ENCODE measurements at places on chromosomes 12 and 14.

DNA sequence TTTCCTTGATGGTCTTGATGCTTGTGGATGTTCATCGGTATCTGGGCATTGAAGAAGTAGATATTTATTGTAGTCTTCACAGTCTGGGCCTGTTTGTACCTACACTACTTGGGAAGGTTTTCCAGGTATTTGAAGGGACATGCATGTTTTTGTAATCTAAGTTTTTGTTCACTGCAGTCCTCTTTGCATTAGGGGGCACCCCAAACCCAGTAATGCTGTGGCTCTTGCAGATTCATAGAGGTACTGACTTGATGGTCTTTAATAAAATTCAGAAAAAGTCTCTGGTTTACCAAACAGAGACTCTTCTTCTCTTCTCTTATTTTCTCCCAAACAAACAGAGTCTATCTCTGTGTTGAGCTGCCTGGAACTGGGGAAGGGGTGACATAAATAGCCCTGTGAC lies 150.9 kb upstream of the SLC16A7 start:
- DNase-seq = no peak

DNA sequence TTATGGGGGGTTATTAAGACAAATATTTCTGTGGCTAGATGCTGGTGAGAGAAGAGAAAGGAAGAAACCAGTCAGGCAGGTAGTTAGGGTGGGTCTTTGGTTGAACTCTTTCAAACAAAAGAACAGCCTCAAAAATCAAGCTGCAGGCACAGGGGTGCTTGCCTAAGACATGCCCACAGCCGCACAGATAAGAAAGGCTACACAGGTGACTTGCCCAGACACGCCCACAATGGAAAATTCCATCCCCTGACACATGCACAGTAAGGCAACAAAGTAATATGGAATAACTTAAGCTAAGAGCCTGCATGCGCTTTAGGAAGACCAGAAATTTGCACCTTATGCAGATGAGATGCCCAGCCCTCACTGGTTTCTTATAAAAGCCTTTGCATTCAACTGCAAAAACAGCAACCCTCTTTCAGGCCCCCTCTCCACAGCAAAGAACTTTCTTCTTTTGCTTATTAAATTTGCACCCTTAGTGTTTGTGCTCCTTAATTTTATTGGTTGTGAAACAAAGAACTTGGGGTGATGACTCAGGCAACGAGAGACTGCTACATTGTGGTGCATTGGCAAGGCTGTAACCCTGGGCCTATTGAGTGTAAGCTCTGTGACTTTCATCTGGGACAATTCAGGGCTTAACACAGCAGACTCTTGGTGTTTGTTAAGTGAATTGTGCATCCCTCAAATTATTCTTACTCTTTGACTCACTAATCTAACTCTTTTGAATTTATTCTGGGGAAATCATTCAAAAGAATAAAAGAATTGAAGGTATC lies 149.4 kb downstream of the RPAP3 start:
- DNase-seq = no peak

DNA sequence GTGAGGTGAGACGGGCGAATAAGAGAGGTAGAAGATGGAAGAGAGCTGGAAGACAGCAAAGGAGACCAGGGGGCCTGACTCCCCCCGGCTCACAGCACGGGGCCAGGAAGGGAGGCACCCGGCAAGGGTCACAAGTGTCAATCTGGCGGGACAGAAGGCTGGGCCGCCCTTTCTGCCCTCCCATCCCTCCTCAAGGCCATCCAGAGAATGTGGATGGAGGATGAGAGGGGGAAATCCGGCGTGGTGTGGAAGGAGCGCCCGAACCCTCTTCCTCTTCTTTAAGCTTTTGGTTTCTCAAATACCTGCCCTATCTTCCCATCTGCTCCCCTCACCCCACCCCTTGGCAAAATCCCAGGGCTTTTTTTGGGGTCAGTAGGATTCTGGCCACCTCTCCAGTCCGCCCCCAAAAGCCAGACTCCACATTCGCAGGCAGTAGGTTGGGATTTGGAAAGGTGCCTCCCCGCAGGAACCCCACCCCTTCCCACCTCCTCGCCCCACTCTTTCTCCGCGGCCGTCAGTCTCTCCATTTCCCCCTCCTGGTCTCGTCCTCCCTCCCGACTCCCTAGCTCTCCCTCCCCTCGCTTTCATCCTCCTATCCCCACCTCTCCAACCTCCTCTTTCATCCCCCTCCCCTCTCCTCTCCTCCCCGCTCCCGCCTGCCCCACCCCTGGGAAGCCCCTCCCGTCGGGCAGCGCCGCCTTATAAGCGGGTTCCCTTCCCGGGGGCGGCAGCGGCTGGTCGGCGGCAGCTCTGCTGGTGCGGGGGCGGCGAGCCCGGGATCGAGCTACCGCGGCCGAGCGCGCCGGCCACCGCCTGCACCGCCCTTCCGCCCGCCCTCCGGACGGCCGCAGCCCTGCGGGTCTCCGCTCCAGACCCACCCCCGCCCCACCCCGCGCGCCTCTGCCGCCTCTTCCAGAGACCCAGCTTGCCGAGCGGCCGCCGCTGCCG lies at the start of gene PTMS:
TSS of gene PTMS (plus strand) at position 730 of the 948 bp plus-strand sequence. CDS start 343 bp downstream, outside the sequence.
- DNase-seq = peak; percentile 91

DNA sequence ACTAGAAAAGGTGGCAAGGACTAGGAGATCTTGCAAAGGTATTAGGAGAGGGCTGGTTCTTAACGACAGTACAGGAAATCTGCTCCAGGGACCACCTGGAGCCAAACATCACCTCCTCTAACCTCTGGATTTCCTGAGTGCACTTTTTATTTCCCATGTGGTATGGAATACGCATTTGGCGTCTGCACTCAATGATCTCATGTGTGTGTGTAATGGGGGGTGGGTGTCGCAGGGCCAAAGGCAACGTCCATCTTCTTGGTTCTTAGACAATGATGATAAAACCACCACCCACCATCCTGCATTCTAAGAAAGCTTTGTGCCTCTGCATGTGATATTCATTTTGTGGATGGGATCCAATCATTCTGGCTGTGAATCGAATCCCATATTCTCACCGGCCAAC lies 68.8 kb downstream of the CLMN start:
- no peak for DNase-seq

DNA sequence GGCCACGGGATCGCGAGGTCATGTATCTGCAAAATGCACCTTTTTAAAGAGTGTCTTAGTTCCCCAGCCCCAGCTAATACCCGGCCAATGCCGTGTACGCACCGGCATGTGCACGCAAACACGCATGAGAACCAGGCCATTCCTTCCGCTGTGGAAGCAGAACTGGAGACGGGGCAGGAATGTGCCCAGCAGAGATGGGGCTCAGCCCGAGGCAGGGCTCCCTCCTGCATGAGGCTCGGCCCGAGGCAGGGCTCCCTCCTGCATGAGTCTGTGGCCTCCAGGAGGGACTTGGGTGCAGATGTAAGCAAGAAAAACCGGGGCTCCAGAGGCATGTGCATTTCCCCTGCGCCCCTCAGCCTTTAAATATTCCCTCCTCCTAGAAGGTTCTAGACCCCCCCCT lies 38.2 kb downstream of the SLC6A12 start:
- DNase-seq = no peak

GRCh38 chr12:40820794-40821484 lies 128.7 kb downstream of the CNTN1 start:
- peak; percentile 4 for DNase-seq
